Activated CD4-positive, CD25-positive, alpha-beta regulatory T cell treated with anti-CD3 and anti-CD28 coated beads, Interleukin-2, amount 50 U/mL, for 24 hours (primary cell): ENCODE measurements at places on chromosomes 13 and 19.

DNA sequence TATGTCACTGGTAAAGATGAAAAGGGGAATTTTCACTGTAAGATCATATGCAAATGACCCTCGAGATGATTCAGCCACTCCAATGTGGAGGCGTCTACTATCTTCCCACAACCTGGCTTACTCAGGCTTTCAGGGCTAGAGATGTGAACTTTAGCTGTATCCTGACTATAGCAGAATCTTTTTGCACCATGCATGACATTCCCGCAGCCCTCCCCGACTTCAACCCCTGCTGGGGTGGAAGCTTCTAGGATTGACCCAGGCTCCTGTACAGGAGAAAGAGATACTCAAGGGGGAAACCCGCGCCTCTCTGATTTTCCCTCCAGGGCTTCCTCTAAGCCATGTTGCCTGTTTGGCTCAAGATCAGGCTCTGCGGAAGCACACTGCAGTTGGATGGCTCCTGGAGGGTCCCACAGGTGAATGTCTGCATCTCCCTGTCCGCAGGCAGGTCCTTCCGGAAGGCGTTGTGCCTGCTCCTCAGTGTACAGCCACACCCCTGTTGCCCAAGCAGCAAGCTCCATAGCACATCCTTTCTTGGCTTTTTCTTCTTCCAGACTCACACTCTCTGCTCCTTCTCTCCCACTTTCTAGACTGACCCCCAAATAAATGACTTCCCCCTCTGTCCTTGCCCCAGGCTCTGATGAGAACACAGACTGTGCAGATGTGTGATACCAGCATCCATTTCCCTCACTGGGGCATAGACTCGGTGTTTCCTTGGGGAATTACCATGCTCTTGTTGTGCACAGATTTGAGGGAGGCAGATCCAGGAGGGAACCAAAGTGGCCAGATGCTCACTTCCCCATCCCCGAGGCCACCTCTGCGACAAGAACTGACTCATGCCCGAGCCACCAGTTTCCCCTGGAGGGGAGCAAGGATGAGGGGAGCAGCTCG is 29.1 kb upstream of the POP4 start:
- ATAC-seq = peak; percentile 86

GRCh38 chr19:10292789-10293636 is 3.3 kb downstream of the ICAM5 start:
- ATAC-seq = no peak

DNA sequence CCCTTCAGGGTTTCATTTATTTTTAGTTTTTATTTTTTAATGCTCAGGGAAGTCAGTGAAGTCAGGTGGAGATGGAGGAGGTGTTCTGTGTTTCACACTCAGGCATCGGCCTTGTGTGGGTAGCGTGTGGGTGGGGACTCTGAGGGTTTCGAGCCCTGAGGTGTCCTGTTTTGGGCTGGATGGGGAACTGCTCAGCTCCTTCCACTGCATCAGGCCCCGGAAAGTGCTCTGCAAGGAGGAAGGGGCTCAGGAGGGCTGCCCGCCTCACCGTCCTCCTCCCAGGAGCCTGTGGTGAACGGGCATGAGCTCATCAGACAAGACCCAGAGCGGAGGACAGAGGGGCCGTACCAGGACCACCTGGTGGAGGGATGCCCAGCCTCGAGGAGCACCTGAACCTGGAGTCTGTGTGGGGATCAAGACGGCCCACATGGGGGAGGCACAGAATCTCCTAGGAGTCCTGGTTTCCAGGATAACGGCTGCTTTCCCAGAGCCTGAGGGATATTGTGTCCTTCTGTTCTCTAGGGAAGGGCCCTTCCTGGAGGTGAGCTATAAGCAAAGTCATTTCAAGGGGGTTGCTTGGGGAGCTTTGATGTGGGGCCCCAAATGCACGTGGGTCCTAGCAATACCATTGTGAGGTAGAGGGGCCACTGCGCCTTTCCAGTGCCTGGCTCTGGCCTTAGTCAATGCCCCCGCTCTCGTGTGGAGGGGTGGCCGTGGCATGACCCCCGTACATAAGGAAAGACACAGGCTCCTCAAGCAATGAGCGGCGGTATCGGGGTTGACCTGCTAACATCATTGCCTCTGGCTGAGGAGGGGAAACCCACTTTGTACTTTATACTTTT is 13.5 kb upstream of the GAS6 start:
- ATAC-seq = no peak

- ATAC-seq = no peak
Observed at GRCh38 chr13:101036546-101036945, 362.0 kb upstream of the TMTC4 start.

DNA sequence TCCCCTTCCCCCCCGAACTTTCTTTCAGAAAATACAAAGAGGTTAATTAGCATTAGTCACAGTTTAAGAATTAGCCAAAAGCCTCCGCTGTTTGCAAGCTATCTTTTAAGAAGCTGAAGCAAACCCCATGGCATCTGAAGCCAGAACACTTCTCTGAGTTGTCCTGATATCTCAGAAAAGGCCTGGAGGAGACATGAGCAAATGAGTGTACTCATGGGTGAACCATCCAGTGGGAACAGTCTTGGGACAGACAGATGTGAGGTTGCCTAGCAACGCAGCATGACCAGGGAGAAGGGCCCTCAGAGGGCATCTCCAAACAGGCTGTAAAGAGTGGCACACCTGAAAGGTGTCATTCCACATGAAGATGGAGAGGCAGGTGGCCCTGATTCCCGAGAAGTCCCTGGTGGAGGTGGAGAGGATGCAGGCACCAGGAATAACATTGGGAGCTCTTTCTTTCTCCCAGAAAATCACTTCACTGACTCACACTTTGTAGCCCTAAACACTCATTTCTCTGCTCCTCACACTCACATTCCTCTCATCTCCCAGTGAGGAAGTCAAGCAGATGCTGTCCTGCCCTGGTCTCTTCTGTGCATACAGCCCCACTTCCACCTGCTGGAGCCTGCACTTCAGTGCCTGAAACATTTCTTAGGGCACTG is 87.0 kb upstream of the TSHZ3 start:
- no peak for ATAC-seq

- ATAC-seq = no peak
Observed at GRCh38 chr13:76953968-76954367, 5.7 kb downstream of the ACOD1 start.

GRCh38 chr19:8641908-8642547 is 11.6 kb downstream of the NFILZ start:
- ATAC-seq = no peak

- no peak for ATAC-seq
Observed at GRCh38 chr13:98990701-98991100, 12.8 kb upstream of the DOCK9 start.

DNA sequence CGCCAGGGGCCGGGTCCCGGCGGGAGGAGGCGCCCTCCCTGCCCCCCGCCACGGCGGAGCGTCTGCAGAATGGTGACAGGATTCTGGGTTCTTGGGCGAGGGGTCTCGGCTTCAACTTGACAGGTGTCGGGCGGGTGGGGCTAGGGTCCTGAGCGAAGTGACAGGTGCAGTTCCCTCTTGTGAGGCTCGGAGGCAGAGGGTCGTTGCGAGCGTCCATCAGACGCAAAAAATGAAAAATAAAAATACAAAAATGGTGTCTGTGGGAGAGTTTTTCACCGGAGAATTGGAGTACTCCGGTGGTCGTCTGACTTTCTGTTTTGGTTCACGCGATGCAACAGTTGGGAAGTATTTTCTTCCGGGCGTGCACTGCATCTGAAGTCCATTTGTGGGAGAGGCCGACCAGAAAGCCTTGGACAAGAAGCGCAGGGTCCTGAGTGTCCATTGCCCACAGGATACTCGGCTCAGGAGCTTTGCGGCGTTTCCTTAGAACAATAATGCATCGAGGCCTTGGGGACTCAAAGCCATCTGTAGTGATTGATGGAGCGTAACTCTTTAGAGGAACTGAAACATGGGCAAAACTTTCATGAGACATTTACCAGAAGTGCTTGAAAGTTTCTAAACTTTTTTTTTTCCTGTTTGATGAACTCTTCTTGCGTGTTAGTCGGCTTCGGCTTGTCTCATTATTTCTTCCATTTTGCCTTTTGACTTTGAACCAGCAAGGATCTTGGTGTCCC is 759 bp downstream of the RB1 start:
- ATAC-seq = peak; percentile 15
